ENCODE measurements at places on chromosomes 7 and 10. TPM values are rescaled to one million over a fixed set of nuclear protein-coding genes. Genes with fewer than 3 reads are reported as not detected.

The NRCAM gene
- 7.9 TPM for total RNA-seq

DNA sequence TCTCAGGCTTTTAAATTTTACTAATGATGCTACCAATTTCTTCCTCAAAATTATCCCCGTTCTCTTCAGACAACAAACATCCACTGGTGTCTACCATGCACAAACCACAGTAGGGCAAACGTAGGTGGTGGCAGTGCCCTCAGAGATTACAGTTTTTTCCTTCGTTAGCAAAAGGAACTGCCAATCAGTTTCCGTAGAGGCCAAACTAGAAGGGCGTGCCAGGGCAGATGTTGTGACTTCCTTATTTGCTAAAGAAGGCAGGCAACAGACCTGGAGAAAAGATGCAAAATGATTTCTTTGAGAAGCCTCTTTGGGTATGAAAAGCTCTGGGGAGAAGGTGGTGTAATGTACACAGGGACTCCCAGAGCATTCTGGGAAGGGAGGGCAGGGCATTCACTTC lies 7.6 kb upstream of the FAM180A start:
- no peak for DNase-seq

The ATP5MK gene
- 144 TPM for total RNA-seq

- DNase-seq: no peak
These were observed 40.3 kb upstream of the TNPO3 start for GRCh38 chr7:129095258-129095657.

DNA sequence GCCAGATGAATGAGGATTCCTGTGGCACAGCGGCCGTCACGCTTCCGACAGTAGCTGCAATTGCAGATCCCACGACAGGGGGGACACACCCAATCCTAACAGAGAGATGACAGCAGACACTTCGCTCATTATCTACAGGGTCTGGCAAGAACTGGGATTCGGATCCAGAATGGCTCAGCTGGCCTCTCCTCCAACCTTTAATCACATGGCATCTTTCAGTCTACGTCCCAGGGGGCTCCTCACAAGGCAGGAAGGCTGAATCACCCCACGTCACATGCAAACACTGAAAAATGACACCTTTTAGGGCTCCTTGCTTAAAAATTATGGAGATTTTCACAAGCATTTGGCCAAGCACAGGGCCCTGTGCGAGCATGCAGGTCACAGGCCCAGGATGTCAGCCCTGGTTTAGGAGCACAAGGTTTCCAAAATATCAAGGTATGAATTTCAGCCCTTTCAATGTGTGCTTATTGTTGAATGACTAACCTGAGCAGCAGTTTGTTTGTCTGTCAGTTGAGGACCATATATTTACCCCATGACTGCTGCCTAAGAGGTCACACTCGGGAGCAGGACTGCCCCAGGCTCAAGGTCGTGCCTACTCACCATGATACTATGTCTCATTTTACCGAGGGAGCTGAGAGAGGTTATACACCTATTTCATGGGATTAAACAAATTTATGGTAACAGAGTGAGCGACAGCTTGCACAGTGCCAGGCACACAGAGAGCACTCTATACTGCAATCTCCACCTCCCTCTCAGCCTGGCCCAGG lies 42.5 kb downstream of the CDCA7L start:
- no peak for DNase-seq
